ENCODE measurements at places on chromosomes 6 and 20.

DNA sequence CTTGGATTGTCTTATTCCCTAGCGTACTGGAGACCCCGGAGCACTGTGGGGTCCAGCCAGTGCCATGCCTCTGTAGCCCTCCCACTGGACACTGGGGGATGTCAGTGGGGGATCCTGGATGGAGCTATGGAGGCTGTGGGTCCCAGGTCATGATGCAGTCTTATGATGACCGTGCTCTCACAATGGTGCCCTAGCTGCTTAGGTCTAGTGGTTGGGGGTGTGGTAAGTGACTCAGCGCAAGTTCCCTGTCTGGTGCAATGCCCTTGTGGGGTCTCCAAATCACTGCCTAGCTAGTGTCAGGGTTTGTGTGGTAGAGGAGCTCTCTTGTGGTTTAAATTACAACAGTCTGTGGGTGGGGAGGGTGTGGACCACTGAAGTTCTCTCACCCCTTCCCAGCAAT lies 135.4 kb downstream of the CDC5L start:
- no peak for DNase-seq

DNA sequence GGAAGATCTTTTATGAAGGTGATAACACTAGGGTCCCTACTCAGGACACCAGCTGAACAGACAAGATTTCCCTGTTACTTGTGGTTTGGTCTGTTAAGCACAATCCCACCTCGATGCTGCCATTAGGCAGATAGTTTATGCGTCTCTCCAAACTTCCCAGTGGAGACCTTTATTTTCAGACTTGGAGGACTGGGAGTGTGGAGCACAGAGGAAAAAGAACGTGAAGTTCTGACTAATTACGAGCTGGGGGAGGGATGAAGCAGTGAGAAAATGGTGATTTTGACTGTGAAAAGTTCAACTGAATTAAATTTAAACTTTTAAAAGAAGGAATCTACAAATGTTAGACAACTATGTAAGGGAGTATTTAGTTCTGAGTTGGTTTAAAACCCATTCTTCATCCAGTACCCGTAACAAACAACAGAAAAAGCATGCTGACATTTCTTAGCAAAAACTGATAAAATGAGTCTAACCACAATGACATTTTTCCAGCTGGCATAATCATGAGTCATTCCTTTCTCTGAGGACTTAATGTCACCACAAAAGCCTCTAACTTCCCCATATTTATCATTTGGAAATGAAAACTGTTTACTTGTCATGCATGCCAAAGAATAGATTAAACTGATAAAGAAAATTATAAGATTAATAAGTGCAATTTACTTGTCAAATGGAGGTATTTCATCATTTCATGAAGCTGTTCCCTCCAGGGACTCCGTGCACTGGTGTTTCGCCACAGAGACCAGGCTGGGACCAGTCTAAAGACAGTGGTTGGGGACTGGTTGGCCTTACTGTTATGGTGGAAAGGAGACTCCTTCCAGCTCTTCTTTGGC lies 113.3 kb upstream of the SSTR4 start:
- no peak for DNase-seq

DNA sequence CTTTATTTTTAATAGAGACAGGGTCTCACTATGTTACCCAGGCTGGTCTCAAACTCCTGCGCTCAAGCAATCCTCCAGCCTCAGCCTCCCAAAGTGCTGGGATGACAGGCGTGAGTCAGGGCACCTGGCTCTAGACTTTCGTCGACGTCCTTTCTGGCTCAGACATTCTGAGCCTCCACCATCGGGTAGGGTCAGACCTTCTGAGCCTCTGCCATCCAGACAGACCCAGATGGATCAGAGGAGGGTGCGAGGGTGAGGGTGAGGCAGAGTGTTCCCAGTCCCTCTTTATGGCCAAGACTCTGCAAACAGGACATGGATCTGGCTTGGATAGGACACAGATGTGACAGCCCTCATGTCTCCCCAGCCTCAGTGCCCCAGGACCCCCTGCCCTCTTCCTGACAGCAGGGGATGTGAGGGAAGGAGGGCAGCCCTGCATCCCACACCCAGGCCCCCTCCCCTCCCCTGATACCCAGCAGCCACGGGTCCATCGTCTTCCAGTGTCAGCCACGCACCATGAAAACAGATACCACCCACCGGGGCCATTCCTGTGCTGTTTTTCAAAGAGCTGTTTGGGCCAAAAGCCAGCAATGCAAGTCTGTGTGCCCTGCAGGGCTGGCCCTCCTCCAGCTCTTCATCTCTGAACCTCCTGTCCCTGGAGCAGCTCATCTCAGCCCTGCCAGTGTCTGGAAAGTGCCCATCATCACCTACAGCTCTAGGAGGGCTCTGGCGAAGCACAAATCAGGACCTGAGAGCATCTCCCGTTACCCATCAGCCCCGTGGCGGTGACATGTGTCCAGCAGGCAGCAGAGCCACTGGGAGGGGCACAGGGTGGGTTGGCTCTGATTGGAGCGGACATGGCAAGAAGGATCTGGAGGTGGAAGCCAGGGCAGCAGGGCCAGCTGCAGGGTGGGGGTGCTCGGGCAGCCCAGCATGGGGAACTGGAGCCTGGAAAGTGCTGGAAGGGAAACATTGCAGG lies 208.4 kb downstream of the PREX1 start:
- no peak for DNase-seq

GRCh38 chr20:18533978-18534644 lies 26.4 kb downstream of the SEC23B start:
- no peak for DNase-seq

GRCh38 chr6:119040636-119041035 lies 37.8 kb downstream of the FAM184A start:
- DNase-seq = no peak

GRCh38 chr6:13818341-13818740 lies 4.0 kb upstream of the MCUR1 start:
- DNase-seq = no peak

GRCh38 chr6:10837622-10837994 lies 731 bp downstream of the MAK start:
- no peak for DNase-seq

GRCh38 chr6:39904946-39905639 lies 29.2 kb downstream of the MOCS1 start:
- no peak for DNase-seq

DNA sequence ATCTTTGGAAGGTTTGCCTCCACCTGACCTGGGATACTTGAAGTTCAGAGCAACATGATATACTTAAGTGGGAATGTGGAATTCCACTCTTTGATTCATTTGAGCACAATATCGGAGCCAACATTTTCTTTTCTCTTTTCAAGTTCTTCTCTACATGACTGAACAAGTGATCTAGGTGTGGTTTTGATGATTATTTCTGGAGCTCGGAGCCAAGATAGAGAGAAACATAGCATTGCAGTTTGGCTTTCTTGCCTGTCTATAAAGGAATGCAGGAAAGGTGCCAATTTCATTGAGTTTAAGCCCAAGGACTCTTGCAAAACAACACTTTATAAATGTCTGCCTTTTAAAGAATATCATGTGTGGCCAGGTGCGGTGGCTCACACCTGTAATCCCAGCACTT lies 124.2 kb upstream of the FAM83B start:
- DNase-seq = no peak

- DNase-seq = no peak
These were observed 10.1 kb upstream of the SNRNP48 start for GRCh38 chr6:7579851-7580250.

- no peak for DNase-seq
These were observed 129.4 kb downstream of the TRIM27 start for GRCh38 chr6:28794175-28795002.

DNA sequence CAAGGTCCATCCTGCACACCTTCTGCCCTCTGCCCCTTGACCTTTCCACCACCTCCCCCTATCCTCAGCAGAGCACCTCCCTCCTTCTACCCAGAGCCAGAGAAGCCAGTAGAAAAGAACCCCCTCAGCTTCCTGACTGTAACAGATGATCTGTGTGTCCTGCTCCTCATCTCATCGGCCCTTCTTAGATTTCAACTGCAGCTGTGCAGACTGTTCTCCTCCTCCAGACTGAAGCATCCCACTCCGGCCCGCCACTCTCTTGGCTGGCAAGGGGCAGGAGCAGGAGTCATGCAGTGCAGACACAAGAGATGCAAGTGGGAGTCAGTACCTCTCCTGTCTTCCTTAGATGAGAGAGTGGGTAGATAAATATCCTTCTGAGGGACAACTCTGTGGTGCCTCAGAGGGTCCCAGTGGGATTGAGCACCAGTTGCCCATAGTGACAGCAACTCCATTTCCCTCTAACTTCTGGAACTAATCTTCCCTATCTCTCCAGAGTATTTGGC lies 163.5 kb upstream of the MLN start:
- no peak for DNase-seq

DNA sequence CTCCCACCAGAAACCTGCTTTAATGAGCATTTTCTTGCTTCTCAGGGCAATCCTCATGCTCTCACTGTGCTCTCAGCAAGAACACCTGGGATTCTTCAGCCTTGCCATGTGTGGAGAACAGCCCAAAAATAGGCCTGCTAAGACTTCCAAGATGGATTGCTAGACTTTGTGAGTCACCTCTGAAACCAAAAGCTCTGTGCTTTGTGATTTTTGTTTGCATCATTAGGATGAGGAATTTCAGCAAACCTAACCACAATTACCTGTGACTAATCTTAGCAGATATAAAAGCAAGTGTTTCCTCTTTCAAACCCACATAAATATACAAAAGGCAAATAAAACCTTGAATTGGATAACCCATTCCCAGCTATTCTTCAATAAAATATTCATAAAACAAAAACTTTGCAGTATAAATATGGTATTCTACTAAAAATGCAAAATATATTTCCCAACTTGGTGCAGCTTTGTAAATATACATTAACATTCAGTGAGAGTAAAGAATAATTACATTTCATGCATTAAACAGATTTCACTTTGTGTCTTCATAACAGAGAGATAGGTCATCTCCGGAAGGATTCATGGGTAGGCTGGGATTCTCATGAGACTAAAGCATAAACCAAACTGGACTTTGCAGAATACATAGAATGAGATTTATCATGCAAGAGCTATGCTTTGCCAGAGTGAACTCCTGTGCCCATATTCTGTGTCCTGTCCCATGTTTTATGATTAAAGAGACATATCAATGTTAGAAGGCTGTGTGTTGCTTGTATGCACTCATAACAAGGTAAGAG lies 33.5 kb downstream of the TPBG start:
- no peak for DNase-seq

DNA sequence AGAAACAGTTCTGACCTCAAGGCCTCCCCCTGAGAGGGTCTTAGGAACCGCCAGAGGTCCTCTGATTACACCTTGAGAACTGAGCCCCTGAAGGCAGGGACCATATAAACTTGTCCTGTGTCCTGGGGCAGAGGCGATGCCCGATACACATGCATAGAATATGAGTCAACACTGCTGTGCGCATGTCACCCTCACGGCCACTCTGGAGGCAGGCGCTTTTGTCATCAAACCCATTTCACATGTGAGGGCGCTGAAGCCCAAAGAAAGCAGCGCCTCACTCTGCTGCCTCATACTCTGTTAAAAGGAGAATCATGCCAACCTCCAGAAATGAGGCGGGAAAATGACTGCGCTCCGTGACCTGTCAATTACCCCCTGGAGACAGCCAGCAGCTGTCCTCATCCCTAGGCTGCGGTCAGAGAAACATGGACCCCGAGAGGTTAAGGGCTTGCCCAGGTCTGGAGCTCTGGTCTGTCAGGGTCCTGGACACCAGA lies 158.3 kb downstream of the GRM4 start:
- DNase-seq = no peak

- no peak for DNase-seq
These were observed 111.2 kb downstream of the PDE7B start for GRCh38 chr6:135962731-135963130.

DNA sequence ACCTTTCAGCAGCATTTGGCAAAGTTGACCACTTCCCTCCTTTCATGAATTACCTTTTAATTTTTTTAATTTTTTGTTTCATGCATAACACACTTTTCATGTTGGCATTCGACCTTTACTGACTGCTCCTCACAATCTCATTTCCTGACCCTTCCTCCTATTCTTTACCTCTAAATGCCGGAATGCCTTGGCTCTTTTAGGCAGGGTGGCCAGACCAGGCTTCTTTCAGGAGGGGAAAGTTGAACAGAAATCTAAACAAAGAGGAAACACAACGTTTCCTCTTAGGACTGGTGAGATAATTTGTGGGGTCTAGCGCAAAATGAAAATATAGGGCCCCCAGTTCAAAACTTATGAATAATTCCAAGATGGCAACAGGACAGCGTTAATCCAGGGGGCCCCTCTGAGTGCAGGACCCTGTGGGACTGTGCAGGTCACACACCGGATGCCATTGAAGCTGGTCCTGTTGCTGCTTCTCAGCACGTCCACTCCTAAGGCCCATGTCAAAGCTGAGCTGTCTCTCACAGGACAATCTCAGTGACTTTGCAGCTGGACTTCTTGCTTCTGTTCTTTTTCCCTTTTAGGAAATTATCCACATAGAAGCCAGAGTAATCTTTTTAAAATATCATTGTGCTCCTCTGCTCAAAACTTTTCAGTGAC lies 313.8 kb downstream of the HDGFL1 start:
- no peak for DNase-seq

- no peak for DNase-seq
These were observed 110.7 kb downstream of the ADTRP start for GRCh38 chr6:11667876-11668275.

DNA sequence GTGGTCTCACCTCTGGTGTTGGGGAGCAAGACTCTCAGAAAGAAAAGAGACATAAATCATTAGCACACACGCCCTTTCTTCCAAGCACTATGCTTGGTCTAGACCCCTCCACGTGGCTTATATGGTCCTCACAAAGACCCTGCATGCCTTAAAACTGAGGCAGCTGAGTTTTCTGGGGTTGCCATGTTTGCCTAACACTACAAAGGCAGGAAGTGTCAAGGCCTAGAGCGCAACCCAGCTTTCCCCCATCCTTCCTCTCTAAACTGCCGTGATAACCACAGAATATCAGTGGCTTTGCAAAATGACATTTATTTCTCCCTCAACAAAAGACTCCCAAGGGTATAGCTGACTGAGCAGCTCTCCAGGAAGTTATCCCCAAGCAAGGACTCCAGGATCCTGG lies 146.5 kb upstream of the TOP1 start:
- no peak for DNase-seq

GRCh38 chr6:7051780-7052442 lies 55.9 kb upstream of the RREB1 start:
- peak; percentile 7 for DNase-seq

DNA sequence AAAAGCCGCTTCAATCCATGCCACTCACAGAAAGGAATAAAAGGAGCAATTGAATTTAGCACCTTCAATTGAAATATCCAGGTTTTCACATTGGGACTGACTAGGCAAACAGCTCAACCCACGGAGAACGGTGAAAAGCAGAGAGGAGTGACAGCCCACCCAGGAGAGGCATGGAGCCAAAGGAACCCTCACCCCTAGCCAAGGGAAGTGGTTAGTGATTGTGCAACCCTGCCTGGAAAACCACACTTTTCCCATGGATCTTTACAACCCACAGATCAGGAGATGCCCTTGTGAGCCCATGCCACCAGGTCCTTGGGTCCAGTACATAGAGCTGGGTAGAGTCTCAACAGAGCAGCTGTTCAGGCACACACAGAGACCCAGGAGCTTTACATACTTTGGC lies 911.8 kb downstream of the EPHA7 start:
- no peak for DNase-seq

DNA sequence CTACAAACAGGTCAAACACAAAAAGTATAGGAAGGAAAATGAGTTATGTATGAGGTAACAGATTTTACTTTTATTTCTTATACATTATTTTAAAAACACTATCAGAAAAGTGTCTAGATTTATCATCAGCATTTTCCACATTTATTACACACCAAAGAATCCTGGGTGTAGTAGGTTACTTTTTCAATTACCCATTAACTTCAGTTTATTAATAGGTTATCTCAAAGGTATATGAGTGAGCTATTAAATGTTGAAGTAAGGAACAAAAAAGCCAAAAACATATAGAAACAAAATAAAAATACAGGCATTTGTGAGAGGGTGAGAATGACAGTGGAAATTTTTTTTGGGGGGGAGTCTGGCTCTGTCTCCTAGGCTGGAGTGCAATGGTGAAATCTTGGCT lies 150.5 kb downstream of the SIM1 start:
- DNase-seq = no peak
